T-helper 2 cell (primary cell): ENCODE measurements at places on chromosomes 5 and 9.

DNA sequence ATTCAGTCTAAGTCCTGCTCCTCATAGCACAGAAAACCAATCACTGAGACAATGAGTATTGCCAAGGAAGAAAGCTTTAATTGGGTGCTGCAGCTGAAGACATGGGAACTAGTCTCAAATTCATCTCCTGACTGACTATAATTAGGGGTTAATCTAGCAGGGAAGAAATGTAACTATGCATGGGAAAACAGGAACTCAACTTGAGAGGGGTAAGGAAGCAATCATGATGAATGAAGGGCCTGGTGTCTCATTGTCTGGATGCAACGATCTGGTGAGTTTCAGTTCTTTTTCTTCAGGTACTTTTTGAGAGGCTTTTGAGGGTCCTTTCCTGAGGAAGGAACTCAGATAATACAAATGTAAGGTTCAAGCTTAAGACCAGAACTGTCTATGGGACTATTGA is 24.0 kb upstream of the OCLN start:
- no peak for DNase-seq

GRCh38 chr5:24539613-24540012 is 105.2 kb downstream of the CDH10 start:
- DNase-seq, result no peak

DNA sequence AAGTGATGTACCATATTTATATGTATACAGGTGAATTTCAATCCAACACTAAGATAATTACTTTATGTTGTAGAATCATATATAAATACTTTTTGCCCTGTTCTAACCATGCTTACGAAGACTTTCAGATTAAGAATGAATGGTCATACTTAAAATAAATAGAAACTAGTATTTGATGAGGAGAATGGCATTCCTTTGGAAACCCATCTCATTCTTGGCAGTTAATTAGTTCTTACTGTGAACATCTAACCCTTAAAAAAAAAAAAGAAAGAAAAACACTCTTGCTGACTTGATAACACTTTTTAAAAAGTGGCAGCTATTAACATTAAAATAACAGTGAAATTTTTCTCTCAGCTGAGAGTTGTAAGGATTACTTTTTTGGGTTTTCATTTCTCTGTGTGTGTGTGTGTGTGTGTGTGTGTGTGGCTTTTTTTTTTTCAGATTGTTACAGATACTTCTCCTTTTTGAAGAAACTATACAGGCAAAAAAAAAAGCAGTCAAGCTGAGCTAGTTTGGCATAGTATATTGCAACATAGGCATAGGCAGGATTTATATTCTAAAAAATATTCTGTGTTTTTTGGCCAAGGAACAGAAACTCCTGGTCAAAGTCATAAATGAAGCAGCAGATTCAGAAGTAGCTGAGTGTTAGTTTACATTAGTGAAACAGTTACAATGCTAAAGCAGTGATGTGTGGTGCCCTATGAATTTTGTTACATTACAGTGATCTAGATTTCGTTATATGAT is 163.5 kb downstream of the CD180 start:
- no peak for DNase-seq

- no peak for DNase-seq
These were observed 131.2 kb downstream of the RGS3 start for GRCh38 chr9:113594484-113595299.

GRCh38 chr9:132673355-132673754 is 3.1 kb downstream of the GTF3C4 start:
- DNase-seq, result no peak
